CD4-positive, alpha-beta T cell treated with Interleukin-6 at 100 ng/mL for 8 hours (primary cell): ENCODE measurements at places on chromosomes 5 and 9.

GRCh38 chr9:99828417-99829176 lies 6.9 kb downstream of the NR4A3 start:
- DNase-seq = no peak

- no peak for DNase-seq
These were observed 26.8 kb upstream of the CSF1R start for GRCh38 chr5:150113047-150113744.

DNA sequence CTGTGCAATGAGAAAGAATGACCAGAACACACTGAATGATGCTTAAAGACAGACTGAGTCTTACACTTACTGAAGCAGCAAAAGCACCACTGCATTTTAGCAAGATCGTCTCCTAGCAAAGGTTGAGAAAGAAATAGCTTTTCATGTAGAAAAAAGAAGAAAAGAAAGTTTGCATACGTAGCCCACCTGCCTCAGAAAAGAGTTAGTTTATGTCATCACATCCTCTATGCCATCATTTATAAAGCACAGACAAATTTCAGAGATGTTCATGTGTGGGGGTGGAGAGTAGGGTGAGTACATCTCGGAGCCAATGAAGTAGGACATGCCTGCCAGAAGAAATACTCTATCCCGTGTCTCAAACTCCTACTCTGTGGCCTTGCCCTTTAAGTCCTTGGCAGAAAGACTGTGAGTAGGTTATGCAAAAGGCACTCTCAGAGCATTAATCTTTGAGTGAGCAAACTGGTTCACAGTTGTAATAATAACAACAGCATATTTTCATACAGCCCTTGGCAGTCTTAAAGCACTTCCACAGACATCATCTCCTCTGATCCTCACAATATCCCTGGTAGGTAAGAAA lies 22.4 kb downstream of the NRG2 start:
- DNase-seq = no peak

GRCh38 chr9:77935974-77936373 lies 95.6 kb downstream of the GNAQ start:
- no peak for DNase-seq

DNA sequence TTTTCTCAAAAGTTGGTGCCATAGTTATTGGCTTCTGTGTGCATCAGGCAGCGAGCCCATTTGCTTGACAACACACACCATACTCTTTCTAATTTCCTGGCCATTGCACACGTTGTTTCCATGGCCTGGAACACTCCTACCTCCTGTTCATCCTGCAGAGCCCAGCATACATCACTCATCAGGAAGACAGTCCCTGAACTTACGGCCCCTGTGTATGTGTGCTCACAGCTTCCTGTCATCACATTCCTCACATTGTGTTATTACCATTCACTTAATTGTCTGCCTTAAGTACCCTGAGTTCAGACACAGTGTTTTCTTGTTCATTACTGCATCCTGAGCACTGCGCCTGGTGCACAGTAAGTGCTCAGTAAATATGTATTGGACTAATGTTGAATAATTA lies 355.9 kb downstream of the PRELID2 start:
- no peak for DNase-seq
